ENCODE measurements at places on chromosomes 1 and 21.

DNA sequence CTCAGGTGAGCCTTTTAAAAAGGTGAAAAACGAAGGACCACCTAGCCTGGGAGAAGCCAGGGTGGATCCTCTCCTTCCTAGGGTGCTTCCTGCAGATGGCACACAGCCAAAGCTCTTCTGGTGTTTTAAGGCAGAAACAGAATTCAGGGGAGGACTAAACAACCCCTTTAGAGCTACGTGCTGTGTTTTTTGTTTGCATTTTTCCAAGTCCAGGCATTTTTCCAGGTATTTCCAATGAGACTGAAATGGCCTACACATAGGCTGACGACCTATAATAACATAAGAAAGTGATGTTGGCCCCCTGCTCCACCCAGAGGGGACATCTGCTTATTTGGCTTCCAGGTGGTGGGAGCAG, 83.8 kb downstream of the CAPZB start:
- DNase-seq = no peak

DNA sequence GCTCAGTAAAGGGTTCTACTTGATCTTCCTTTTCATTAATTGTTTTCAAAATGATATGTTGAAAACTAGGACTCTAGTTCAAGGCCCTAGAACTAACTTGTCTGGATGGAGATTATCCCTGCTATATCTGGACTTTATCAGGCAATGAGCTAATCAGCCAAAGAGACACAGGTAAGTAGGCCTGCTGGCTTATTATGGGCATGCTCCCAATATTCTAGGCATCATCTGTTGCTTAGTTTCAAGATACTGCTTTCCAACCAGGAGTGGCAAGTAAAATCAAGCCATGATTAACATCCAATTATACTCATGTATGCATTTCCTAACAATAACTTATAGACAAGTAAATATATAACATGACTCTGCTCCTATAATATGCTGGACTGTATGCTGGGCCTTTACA, 4.2 kb downstream of the DNASE2B start:
- no peak for DNase-seq

GRCh38 chr1:19988267-19989006, 9.0 kb upstream of the PLA2G2A start:
- no peak for DNase-seq

DNA sequence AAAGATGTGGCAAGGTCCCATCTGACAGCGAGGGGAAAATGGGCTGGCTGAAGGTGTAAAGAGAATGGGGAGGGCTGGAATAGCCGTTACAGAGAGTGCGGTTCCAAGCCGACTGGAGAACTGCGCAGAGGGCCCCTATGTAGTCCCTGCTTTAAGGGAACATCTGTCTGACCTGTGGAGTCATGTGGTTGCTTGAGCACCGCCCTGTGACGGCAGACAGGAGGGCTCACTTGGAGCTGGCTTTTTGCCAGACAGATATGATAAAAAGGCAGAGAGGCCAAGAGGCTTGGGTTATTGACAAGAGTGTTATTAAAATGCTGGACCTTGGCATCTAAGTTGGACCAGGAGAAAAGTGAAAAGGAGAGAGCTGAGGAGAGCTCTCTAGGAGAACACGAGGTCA, 5.9 kb upstream of the PTPRF start:
- no peak for DNase-seq

DNA sequence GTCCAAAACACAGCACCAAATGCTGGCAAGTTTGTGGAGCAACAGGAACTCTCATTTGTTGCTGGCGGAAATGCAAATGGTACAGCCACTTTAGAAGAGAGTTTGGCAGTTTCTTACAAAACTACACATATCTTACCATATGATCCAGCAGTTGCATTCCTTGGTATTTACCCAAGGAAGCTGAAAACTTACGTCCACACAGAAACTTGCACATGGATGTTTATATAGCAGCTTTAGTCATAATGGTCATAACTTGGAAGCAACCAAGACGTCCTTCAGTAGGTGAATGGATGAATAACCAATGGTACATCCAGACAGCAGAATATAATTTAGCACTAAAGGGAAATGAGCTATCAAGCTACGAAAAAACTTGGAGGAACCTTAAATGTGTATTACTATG, 66.4 kb downstream of the MARK1 start:
- no peak for DNase-seq

- no peak for DNase-seq
Observed at GRCh38 chr1:94098585-94099111, 22.3 kb downstream of the ABCA4 start.

- no peak for DNase-seq
Observed at GRCh38 chr1:230851291-230851691, 17.0 kb downstream of the C1orf198 start.

DNA sequence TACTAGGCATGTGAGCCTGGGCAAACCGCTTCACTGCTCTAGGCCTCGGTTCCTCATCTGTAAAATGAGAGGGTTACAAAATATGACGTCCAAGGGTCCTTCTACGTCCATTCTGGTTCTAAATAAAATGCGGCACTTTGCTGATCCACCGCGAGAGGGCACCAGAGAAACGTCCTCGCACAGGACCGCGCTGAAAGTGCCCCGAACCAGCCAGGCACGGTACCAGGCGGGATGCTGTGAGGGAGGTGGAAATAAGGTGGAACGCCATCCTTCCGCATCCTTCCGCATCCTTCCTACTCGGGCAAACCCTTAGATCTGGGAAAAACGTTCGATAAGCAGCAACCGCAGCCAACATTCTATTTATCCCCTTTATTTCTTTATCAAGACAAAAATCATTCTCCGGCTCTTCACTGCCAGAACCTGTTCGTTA, 60.3 kb upstream of the KRTAP19-8 start:
- DNase-seq = no peak
